ENCODE measurements at places on chromosomes 1 and 21. TPM values are rescaled to one million over a fixed set of nuclear protein-coding genes. Genes with fewer than 3 reads are reported as not detected.

The BRDT gene
- not detected for total RNA-seq

DNA sequence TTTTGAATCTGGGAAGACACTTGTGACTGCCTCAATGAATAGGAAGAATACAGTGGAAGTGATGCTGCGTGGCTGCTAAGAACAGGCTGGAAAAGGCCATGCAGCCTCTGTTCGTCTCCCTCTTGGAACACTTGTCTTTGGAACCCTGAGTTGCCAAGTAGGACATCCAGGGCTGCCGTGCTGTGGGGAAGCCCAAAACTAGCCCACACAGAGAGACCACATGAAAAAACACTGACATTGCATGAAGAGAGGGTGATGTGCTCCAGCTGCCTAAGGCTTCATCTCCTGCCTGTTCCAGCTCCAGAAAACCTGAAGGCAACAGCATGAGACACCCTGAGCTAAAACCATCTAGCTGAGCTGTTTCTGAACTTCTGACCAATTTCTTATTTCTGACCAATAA, 61.1 kb upstream of the GNG4 start:
- no peak for DNase-seq

The PLA2G2F gene
- not detected for total RNA-seq

The KCNE2 gene
- not detected for total RNA-seq
